SHP77 (cell line): ENCODE measurements at places on chromosomes 5 and 9.

DNA sequence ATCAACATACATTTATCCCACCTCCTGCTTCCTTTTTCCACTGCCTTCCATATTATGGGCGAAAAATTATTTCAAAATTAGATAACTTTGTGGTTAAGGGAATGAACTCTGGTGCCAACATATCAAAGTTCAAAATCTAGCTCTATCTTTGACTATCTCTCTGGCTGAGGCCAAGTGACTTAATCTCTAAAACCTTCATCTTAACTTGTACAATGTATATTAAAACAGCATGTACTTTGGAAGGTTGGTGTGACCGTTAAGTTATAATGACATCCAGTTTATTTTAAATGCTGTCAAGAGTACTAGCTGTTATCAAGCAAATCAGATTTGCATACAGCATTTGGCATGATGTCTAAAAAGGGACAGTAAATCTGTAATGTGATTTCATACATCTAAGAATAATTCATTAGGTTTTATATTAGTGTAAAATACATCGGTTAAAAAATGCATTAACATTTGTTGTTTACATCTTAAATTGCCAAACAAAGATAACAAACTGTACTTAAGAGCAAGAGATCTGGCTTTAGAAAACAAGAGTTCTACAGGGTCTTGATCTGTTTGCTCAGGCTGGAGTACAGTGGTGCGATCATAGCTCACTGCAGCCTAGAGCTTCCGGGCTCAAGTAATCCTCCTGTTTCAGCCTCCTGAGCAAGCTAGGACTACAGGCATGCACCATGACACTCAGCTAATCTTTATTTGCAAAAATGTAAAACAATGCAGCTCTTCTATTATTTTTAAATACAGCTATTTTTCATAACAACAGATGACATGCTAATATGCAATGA lies 102.8 kb downstream of the CDH18 start:
- DNase-seq: peak; percentile 76

- DNase-seq: no peak
Observed at GRCh38 chr5:61525512-61526206, 193.6 kb downstream of the ZSWIM6 start.

DNA sequence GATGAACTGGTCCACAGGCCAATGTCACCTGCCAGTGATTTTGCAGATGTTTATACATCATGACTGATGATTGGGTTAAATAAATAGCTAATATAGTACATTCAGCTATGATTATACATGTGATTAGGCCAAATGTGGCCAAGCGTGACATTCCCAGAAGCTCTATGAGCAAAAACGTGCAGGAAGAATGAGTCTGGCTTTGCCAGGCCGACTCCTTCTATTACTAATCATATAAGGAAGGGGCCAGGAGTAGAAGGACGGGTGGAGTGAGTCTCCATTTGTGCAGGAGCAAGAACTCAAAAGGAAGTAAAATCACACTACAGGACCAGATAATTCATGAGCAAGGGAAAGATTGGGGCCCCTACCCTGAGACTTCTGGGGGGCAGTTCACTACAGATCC lies 178.2 kb downstream of the ROR2 start:
- DNase-seq: no peak

GRCh38 chr5:54173251-54173650 lies 137.1 kb downstream of the ARL15 start:
- no peak for DNase-seq

GRCh38 chr5:96196890-96197289 lies 235.2 kb upstream of the ELL2 start:
- DNase-seq: no peak

GRCh38 chr5:150197476-150197875 lies 7.6 kb downstream of the SLC6A7 start:
- DNase-seq: no peak

DNA sequence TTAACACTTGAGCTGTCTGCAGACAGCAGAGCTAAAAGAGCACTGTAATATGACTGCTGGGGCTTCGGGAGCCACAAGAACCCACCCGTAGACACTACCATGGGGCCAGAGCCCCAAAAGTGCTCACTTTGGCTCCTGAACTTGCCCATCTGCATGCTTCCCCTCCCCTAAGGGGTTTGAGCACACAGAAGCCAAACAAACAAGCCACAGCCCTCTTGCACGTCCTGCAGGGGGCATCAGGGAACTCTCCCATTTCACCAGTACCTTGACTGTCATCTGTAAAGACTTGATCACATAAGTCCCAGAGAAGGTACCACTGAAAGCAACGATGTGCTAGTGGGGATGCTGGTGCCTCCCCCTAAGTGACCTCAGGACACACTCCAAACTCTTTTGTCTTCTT lies 681.8 kb downstream of the SEMA5A start:
- DNase-seq: peak; percentile 50

DNA sequence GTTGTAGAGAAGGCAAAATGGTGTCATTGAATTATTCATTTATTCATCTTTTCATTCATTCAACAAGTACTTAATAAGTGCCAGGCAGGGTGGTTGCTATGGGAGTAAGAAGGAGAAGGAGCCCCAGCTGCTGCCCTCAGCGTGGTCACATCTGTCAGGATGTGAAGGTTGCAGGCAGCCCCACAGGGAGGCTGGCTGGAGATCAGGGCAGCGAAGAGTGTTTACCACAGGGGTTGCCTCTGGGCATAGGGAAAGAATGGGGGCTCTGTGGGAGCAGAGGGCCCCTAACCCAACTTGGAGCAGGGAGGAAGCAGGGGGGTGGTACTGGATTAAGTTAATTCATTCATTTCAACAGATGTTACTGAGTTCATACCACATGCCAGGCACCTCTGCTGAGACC lies 6.0 kb downstream of the PCDH12 start:
- DNase-seq: no peak

DNA sequence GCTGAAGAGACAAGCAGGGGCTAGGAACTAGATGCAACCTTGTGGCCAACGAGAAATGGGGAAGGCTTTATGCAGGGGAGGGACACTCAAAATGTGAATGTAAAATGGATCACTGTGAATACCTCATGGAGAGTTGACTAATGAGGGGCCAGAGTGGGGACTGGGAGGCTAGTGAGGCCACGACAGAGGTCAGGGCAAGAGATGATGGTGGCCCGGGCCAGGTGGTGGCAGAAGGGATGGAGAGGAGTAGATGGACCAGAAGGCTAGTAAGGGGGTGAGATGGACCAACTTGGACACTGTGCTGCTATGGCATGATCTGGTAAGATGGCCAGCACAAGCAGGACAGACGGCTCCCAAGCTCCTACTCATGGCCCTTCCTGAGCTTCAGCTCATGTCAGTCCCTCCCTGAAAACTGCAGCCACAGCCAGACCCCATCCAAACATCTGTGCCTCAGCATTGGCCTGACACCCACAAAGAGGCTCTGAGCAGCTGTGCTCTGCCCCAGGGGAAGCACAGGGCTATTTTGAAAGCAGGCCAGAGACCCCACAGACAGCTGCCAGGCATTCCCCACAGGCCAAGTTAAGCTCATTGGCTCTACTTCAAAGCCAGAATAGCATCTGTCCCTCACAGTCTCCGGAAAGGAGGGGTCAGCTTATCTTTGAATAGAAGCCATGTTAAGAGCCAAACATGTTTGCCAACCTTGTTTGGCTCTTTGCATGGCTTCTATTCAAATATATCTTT lies 22.1 kb downstream of the P4HA2 start:
- DNase-seq: no peak

DNA sequence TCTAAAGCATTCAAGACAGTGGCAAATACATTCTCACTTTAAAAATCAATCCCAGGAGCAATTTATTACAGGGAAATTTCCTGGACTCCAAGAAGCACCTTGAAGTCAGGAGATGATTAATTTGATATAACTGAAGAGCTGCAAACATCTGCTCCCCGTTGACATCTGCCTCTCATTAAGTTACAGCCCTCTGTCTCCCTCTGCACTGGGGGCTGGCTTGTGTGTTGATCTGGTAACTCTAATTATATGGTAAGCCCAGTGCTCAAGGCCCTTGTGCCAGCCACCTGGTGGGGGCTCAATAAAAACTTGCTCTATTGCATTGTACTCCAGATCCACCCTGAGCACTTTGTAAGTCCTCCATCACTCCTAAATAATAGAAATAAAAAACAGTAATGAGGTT lies 131.1 kb upstream of the ZNF462 start:
- DNase-seq: peak; percentile 80

DNA sequence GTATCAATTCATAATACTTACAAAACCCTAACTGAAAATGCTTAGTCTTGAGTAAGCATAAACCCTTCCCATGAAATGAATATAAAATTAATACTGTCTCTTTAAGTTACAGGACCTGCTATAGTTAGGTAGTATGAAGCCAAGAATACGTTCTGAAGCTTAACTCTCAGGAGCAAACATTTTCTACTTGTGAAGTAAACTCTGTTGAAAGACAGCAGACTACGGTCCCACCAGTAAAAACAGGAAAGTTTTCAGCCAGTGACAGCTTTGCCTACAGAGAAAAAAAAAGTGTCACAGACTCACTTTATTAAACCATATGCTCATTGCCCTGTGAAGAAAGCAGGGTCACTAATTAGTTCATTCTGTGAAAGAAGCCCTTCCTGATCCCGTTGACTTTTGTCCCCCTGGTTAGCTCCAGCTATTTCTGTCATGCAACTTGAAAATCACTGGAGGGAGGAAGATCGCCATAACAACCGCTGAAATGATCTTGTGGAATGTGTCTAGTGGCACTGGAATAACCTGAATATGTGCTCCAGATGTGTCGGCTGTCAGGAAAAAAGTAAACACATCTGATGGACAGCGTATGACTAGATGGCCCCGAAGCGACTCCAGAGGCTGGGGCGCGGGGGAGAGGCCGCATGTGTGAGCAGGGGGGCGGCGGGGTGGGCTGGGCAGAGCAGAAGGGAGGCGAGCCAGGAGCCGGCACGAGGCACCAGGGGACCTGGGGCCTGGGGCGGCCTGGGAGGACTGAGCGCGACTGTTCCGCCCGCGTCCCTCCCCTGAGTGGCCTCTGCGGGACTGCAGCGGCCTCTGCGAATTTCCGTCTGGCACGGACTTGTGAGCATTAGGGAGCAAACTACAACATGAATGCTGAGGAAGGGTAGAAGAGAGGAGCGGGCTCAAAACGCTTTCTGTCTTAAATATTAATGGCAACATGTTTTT lies 41.9 kb downstream of the BNC2 start:
- DNase-seq: no peak

DNA sequence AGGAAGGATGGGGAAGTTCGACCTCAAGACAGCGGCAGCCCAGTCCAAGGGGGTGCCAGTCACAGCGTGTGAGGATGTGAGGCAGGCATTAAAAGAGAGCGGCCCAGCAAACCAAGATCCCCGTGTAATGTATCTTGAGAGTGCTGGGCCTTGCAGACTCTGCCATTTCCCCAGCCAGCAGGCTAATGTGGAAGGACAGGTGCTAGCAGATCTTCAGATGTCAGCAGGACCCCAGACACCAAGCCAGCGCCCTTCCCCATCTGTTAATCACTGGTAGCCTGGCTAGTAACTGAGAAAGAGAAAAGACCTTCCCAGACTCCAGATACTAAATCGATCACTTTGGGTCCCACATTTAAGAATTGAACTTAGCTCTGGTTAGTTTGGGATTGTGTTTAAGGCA lies 62.2 kb downstream of the NTRK2 start:
- no peak for DNase-seq

GRCh38 chr9:129570450-129571297 lies 50.2 kb downstream of the C9orf50 start:
- peak; percentile 26 for DNase-seq

GRCh38 chr9:99052815-99053715 lies 51.8 kb upstream of the TGFBR1 start:
- DNase-seq: no peak

DNA sequence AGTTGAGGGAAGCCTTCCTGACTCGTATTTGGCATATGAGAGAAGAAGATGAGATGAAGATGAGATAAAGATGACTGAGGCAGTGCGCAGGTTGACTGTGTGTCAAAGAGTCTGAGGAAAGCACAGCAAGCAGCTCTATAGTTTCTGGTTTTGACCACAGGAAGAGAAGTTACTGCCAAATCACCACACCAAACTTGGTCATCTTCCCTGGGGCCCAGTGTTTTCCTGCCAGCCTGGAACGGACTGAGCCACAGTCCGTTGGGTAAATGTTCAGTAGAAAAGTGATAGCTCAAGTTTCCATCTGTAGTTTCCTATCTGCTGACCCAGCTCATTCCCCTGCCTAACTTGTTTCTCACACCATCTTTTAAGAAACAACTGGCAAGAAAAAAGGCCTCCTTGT lies 80.7 kb upstream of the ADAMTS19 start:
- DNase-seq: no peak

- DNase-seq: peak; percentile 80
Observed at GRCh38 chr5:135462304-135462703, 10.2 kb upstream of the TIFAB start.

- DNase-seq: no peak
Observed at GRCh38 chr9:87873607-87874303, 8.9 kb upstream of the SPATA31E1 start.

- no peak for DNase-seq
Observed at GRCh38 chr5:83006683-83007283, 70.4 kb downstream of the TMEM167A start.

DNA sequence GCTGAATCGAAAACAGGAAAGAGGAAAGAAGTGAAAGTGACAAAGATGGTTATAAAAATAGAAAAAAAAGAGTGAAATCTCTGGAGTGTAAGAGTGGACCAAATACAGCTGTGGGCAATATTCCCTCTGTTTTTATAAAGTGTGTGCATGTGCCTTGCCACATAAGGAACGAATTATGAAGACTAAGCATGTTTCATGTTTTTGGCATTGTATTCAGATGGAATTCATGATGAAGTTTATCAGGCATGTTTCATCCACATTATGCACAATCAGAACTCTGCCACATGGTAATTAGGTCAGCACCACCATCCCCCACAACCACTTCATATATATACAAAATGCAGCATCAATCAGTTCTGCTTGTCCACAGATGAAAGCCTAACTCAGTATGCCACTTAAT lies 348.0 kb downstream of the ZNF608 start:
- no peak for DNase-seq

DNA sequence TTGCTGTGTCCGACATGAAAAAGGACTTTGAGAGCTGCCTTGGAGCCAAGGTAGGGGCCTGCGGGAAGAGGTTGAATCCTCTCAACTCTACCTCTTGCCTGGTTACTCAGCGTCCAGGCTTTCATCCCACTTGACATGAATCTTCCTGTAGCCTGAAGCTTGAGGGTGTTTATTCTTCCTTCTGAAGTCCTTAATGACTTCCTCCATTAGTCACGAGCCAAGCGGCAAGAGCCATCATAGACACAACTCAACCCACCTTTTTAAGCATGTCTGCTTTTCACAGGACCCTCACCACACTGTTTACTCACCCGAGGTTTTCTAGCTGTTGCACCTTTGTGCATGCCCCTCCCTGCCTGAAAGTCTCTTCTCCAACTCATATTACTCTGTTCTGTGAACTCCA lies 40.2 kb downstream of the ACO1 start:
- no peak for DNase-seq

GRCh38 chr5:143781993-143782520 lies 29.9 kb upstream of the HMHB1 start:
- no peak for DNase-seq
